A673 (cell line): ENCODE measurements at places on chromosomes 5 and 9.

DNA sequence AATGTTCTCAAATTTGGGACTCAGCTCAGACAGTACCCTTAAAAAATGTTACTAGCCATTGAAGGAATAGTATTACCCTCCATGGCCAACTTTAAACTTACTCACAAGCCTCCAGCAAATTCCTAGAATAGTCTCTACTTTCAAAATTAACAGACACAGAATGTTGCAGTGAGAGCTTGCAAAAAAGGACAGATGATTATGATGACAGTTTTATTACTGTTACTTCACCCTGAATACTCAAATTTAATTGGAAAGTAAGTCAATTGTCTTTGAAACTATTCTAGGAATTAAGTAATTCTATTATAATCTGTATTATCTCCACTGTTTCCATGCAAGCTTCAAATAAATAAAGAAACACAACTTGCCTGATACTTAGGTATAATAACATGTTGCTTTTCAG is 288.3 kb downstream of the SLF1 start:
- no peak for DNase-seq

- DNase-seq: no peak
Observed at GRCh38 chr5:133696782-133697507, 84.6 kb upstream of the FSTL4 start.

DNA sequence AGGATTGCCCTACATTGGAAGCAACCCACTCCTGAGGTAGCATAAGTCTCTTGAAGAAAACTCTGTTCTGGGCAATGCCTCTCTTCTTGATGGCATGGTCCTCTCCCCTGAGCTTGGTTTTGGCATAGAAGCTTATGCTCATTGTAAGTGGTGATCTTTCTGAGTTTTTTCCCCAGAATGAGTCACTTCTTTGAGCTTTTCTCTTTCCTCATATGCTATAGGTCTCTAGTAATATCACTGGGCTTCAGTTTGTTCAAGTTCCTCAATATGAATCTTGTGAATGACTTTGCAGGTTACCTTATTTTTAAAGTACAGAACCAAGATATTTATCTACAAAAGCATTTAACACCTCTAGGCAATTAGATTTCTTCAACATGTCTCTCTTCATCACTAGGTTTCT is 76.5 kb upstream of the ATG10 start:
- no peak for DNase-seq

GRCh38 chr9:12699529-12699928 is 6.3 kb downstream of the TYRP1 start:
- no peak for DNase-seq

DNA sequence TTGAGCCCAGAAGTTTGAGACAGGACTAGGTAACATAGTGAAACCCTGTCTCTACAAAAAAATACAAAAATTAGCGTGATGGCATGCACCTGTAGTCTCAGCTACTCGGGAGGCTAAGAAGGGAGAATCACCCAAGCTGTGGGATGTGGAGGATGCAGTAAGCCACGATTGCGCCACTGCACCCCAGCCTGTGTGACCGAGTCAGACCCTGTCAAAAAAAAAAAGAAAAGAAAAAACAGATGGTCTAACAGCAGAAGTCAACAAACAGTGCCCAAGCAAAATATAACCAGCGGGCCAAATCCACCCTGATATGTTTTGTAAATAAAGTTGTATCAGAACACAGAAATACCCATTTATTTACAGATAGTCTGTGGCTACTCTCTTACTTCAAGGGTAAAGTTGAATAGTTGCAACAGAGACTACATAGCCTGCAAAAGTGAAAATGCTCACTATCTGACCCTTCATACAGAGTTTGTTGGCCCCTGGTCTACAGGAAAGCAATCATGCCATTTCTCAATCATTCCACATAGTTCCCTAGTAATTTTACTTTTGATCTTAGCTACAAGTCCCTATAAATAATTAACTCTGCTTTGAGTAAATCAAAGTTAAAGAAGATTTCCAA is 383.7 kb downstream of the TLE1 start:
- no peak for DNase-seq
